ENCODE measurements at places on chromosomes 1 and 21. TPM values are rescaled to one million over a fixed set of nuclear protein-coding genes. Genes with fewer than 3 reads are reported as not detected.

The FMO3 gene
- total RNA-seq, result 2.6 TPM

DNA sequence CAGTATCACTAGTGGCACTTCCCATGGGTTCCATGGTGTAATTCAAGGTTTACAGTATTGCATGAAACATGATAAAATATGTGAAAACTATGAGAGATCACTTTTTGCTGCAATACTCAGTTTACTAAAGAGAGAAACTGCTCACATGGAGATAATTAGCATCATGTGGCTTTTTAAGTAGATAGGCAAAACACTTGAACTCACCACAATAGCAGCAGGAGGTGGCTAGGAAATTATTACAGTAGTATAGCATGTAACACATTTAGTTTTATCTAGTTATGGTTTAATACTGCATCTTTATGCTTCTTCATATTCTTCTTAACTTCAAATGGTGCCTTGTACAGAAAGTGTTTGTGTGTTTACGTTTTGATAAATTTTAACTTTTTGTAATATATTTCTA, 698.5 kb upstream of the BRINP3 start:
- DNase-seq, result no peak

- no peak for DNase-seq
Observed at GRCh38 chr1:52925571-52926005, 1.5 kb upstream of the SCP2 start.

GRCh38 chr1:213366141-213366831, 315.2 kb downstream of the RPS6KC1 start:
- no peak for DNase-seq

The TNFSF4 gene
- total RNA-seq, result 1.1 TPM

DNA sequence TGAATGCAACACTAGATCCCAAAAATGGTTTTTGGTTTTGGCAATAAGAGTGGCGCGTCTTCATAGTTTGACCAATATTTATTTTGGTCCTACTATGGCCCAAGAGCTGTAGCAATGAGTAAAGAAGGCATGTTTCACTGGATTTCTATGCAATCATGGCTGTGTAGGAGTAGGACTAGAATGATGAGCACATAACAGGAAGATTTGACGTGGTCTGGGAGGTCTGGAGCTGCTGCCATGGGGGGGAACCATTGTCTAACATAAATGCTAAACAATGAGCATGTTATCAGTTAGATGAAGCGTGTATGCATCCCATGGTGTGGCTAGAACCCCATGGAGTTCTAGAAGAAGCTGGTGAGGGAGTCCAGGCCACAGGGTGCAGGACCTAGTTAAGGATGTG, 38.3 kb downstream of the OLIG1 start:
- DNase-seq, result no peak

- no peak for DNase-seq
Observed at GRCh38 chr21:9008636-9009035, 1512.7 kb upstream of the TPTE start.

DNA sequence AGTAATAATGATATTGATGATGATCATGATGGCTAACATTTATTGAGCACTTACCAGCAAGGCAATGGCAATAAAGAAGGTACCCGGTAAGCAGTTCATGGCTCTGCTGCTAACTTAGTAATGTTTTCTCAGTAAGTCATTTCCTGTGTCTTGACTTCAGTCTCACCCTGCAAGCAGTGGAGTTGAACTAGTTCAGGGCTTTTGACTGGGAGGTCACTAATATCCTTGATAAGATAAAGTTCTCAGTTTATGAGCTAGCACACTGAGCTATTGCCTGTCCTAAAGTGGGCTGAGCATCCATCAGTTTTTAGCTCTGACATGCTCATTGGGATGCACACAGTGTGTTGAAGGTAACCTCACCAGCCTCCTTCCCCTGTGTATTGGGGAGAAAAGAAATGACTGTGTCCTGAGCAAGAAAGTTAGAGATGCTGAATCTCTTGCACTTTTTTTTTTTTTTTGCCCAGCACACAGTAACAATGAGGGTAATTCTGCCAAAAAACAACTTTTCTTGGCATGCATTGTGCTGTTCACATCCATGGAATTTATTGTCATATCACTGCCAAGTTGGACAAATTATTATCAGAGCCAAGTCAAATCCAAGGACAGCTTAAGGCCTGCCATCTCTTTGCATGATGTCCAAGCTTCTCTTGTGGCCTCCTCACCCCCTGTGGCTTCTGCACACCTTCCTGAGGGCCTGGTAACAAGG, 55.5 kb upstream of the GADD45A start:
- DNase-seq, result peak; percentile 45

- DNase-seq, result no peak
Observed at GRCh38 chr1:19445417-19446342, 39.7 kb downstream of the CAPZB start.

GRCh38 chr1:235401251-235401650, 34.0 kb downstream of the TBCE start:
- DNase-seq, result no peak

DNA sequence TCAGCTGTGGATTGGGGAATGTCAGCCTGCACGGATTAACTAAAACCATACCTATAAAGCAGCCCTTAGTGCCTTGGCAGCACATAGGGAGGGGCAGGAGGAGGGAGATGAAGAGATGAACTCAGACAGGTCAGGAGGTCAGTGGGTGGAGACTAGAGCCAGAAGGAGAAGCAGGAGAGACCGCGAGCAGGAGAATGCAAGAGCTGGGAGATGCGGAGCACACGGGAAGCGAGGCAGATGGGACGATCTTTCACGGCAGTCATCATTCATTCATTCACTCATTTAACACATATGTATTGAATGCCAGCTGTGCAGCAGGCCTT, 41.9 kb downstream of the NEK2 start:
- DNase-seq, result peak; percentile 71

- DNase-seq, result no peak
Observed at GRCh38 chr1:29396438-29397255, 160.3 kb downstream of the PTPRU start.

DNA sequence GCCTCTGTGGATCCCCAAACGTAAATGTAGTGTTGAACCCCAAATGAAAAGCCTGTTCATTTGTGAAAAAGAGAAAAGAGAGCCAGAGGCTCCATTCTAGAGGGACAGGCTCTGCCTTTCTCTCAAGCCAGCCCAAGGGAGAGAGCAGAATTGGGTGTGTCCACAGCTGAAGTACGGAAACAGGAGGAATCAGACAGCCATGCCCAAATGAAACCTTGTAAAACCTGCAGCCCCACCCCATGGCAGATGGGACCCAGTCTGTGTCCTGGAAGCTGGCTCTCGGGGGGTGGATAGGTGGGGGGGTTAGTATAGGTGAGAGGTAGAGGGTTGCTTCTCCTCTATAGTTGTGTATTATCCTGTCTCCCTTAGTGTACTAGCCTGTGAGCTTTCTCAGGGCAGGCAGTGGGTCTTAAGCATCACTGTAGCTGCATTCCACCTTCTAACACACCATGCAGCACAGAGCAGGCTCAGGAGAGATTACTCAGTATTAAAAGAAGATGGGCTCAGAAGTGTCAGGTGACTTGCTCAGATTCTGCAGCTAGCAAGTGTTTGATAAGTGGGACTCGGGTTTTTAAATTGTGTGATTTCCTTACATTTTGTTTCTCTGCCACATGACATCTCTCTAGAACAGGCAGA, 67.4 kb upstream of the SIPA1L2 start:
- DNase-seq, result no peak

DNA sequence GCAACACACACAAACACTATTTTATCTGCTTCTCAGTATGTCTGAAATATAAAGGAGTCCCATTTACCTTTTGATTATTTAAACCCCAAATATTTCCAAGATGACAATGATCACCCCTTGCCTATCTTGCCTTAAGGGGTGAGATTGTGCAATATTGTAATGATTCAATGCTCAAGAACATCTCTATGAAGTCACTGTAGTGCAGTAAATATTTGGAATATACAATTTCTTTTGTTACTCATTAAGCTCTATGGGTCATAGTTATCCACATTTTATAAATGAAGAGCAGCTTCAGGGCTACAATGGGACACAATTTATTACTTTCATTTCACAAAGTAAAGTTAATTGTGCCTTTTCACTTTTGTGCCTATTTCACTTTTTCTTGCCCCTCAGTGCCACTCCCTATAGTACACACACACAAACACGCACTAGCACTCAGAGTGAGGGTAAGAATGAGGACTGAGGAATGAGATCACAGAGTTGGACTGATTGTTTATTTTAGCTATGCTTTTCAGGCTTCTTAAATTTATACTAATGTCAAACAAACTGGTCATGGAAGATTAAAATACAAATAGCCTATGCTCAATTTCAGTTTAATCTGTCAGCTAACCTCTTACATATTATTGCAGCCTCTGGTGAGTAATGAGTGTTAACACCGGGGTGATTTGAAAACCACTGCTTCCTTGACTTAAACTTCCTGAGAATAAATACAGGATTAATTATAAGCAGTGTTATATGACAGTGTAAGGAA, 521.0 kb upstream of the B3GALT2 start:
- no peak for DNase-seq

- DNase-seq, result no peak
Observed at GRCh38 chr1:200342511-200343311, 67.1 kb downstream of the ZNF281 start.

DNA sequence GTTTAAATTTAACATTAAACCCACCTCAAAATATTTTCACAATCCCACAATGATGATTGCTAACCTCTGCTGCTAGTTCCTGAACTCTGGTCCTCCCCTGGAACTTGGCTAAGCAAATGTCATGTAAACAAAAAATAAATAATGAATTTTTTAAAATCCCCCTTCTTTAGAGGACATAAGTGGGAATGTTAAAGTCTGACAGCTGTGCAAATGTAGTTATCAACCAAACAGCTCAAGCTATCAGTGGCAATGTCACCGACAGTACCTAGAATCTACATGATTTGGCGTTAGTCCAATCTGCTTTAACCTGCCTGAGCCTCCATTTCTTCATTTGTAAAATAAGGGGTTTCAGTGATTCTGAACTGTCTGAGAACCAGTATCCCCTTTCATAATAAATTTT, 67.7 kb downstream of the GDAP2 start:
- no peak for DNase-seq

GRCh38 chr1:220093361-220094015, 444 bp upstream of the IARS2 start:
- no peak for DNase-seq

The SLAMF9 gene
- not detected for total RNA-seq

The MRPL37 gene
- 75.4 TPM for total RNA-seq

- peak; percentile 24 for DNase-seq
Observed at GRCh38 chr1:157580179-157580827, 17.6 kb downstream of the FCRL4 start.

GRCh38 chr21:46118316-46119143, 20.6 kb downstream of the COL6A2 start:
- no peak for DNase-seq

All from adrenal gland (tissue), 19 donors.